Activated CD4-positive, CD25-positive, alpha-beta regulatory T cell (primary cell): ENCODE measurements at places on chromosomes 7 and 10.

- DNase-seq = no peak
Observed at GRCh38 chr10:132460071-132460470, 63.1 kb downstream of the PWWP2B start.

GRCh38 chr10:17216901-17217395 lies 11.1 kb upstream of the VIM start:
- no peak for DNase-seq

DNA sequence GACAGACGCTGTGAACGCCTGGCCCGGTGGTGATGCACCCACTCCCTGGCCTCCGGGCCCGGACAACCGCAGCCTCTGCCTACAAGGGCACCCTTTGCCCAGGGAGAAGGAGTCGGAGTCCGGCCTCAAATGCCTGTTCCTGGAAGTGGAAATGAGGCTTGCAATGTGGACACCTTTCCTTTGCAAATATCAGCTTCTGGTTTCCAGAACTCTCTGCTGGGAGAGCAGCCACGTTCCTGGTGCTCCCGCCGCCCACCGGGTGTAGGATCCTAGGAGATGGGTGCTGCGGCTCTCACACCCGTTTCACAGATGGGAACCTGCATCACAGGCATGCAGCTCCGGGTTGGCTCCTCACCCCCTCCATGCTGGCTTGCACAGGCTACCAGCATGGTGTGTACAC lies 2.9 kb downstream of the FOXL3 start:
- DNase-seq = no peak

DNA sequence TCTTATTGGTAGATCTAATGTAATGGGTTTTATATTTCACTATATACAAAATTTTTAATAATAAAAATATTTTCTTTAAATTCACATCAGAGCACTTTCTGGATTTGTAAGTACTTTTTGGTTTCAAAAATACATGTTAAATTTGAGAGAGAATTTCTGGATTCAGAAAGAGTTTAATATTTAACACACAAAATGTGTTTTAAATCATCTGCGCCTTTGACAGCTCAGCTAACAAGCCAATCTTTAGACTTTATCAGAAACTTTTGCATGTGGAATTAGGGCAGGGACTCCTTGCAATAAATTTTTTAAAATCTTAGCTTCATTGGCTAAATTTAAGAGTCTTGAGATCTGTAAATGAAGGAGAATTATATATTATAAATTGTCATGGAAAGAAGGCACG lies 32.7 kb upstream of the RHOBTB1 start:
- no peak for DNase-seq

DNA sequence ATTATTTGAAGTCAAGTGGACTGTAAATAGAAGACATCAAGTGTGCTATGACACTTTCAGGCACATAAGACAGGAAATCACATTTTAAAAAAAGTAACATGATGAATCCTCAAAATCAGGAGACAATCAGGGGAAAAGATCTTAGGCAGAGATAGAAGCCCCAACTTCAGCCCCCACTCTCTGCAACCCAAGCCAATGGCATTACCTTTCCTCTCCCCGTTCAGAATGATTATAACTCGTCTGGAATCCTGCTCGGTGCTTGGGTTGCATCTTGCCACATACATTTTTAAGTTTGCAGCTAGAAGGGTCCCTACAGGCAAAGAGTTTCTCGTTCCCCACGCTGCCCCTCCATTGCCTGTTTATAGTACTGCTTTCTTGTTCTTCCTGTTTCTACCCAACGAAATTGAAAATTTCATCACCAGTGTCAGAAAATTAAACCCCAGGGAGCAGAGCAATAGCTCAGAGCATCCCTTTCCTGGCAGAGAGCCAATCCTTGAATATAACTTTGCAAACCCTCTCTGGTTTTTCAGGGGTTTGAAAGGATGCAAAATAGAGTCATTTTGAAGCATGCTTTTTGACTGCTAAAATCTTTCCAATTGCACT lies 260.5 kb upstream of the AOAH start:
- DNase-seq = no peak

DNA sequence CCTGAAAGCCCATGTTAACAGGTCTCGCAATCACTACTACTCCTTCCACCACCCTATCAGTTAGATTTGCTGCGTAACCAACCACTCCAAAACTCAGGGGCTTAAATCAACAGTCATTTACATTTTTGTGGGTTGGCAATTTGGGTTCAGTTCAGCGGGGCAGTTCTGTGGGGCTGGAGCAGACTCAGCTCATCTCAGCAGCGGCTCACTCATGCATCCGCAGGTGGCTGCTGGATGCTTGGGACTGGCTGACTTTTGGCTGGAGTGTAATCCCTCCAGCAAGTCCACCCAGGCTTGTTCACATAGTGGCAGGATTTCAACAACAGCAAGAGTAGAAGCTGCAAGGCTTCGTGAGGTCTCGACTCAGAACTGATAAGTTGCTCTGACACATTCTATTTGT lies 79.2 kb downstream of the NEUROD6 start:
- DNase-seq = no peak

DNA sequence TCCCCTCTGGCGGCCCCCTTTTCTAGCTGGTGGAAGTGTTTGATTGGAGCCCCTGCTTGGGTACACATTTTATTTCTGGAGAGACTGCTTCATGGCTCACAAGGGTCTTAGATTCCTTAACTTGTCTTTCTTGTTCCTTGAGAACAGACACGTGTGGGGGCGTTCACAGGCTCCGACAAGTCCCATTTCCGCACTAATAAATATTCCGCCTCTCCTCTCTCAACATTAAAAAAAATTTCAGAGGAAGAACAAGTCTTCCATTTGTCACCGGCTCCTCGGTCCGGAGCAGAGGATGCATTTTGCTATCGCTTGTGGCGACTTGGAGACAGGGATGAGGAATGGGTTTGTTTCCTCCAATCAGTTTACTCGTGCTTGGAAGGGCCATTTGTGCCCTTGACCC lies 134.0 kb upstream of the PODXL start:
- no peak for DNase-seq

- no peak for DNase-seq
Observed at GRCh38 chr10:44716470-44717015, 194.6 kb upstream of the TMEM72 start.

DNA sequence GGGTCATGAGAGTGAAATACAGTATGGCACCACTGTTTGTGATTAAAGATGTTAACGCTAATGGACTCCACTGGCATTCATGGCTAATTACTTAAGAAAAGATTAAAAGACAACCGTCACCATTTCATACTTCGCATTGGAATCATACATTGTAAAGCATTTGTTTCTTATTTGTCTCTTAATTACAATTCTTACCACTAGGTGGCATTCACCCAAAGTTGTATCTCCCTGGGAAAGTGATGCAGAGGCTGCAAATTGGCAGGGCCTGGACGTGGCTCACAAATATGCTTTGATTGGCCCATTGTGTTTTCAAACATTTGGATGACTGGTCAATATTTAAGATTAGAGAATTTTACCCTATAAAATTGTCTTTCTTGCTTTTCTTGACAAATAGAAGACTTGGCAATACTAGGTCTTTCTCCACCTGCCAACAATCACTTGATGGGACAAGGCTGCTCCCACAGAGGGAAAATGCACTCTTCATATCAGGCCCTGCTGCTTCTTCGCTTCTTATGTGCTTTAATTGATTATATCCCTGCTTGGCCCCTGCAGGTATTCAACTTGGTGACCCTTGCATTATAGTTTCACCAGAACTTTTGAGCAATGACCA lies 72.1 kb upstream of the STARD3NL start:
- no peak for DNase-seq

DNA sequence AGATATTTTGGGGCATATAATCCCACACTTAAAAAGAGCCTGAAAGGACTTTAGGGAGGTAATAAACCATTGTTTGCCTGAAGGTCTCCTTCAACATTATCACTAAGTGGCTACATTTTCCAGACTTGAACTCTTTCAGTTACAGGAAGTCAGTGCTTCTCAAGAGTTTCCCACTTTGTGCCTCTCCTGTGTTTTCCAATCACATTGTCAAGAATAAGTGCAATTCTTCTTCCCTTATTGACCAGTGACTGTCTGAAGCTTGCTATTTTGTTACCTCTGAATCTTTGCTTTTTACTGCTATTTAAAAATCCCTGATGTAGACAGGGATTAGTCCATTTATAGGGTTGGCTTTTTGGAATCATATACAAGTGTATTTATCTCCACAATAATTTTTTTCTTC lies 346.7 kb upstream of the ANKRD30A start:
- no peak for DNase-seq

DNA sequence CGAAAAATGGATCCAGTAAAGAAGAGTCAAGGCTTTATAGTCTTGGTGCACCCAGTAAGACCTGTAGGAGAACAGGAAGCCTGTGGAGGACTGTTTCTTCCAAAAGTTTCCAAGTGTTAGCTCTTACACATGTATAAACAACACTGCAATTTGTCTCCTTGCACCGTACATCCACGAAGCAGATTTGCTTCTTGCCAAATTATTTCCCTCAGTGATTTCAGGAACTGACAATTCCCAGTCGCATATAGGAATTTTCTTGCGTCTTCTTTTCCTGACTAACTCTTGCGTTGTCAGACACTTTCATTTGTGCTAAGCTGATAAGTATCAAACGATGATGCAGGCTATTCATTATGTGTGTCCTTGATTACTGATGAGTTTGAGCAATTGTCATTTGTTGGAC lies 182.1 kb downstream of the PKD1L1 start:
- no peak for DNase-seq

DNA sequence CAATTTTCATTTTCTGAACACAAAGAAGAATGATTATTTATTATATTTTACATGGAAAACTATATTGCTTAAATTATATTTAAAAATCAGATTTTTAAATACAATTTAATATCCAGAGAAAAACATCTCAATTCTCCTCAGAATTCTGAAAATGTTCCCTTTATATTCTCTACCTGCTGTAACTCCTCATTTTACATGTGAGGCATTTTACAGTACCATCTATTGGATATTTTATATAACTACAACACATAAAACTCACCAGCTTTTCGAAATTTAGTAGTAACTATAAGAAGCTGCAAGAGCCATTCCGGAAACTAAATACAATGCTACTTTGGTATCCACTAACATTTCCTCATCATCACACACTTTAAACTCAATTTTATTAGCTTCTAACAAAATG lies 264.6 kb downstream of the DGKB start:
- no peak for DNase-seq

DNA sequence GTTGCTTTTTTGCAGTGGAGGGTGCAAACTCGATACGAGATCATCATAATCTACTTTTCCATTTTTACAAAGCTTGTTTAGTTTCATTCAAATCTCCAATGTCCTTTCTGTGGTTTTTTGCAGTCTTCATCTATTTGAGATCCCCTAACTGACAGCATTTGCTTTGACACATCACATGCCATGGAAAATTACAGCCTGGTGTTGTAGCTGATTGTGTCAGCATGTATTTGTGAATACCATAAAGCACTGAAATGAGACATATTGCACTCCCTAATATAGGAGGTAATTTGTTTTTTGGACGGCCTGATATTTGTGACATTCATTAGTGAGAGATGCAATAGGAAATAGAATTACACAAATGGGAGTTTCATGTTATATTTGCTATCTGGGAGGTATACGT lies 620.8 kb downstream of the KCNMA1 start:
- no peak for DNase-seq

DNA sequence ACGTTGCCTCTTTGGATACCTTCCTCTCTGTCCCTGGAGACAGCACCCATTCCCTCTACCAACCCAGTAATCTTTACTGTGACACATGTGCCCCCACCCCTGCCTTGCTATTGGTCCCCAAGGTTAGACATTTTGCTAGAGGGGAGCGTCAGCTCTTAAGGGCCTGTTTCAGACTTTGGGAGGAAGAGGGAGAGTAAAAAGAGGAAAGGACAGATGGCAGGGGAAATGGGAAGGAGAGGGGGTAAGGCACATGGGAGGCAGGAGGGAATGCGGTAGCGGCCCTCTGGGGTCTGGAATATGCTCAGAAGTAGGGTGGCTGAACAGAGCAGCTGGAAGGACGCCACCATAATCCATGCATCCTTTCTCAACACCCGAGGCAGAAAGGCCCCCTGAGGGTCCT lies 12.2 kb downstream of the BLNK start:
- no peak for DNase-seq

- no peak for DNase-seq
Observed at GRCh38 chr7:26609532-26609931, 254.9 kb downstream of the SKAP2 start.

GRCh38 chr10:49431426-49431825 lies 35.5 kb upstream of the DRGX start:
- DNase-seq = no peak

DNA sequence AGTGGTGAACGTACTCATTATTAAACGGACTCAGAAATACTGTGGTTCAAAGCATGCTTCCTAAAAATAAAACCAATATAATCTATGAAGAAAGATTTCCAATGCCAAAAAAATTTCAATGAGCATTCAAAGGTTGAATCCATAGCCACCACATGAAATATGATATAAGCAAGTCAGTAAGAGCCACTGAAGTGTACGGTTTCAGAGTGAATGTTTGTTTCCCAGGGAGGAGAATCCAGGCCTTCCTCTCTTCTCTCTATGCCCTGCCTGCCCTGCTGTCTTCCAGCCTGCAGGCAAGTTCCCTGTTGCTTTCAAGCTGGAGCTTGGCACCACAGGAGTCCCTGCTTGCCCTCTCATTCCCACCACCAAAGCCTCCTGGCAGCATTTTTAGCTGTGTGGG lies 1171.6 kb upstream of the C7orf33 start:
- DNase-seq = no peak

DNA sequence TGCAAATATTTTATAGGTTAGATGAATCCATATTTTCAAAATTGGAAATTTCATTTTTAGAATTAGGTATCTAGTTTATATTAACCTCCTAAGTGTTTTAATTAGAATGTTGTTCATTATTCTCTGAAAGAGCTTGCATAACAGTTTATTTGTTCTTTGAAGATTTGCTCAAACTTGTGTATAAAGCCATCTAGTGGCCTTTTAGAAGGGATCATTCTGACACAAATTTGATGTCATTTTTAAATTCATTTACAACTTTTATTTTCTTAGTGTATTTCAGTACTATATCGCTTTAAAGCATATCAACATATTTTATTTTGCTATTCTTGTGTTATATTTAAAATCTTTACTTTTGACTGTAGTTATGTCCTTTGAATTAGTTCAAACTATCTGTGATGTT lies 527.0 kb upstream of the NRG3 start:
- no peak for DNase-seq

DNA sequence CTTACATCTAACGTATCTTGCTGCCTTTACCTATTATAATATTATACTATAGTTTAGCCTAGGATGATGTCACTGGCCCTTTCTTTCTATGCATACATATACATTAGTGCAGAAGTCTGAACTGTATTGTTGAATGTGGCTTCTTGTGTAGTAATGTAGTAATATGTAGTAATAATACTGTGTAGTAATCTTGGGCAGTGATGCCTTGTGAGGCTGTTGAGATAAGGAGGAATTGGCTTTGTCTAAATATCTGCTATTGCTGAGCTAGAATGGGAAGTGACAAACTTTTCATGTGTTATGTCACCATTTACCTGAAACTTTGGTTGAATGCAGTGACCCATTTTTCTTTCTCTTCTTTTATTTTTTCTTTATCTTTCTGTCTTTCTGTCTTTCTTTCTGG lies 11.0 kb downstream of the GLCCI1 start:
- no peak for DNase-seq

GRCh38 chr7:8215648-8216333 lies 46.2 kb downstream of the ICA1 start:
- no peak for DNase-seq

GRCh38 chr7:120395526-120396019 lies 122.6 kb downstream of the KCND2 start:
- no peak for DNase-seq
